Keratinocyte (primary cell): ENCODE measurements at places on chromosomes 5 and 9. TPM values are rescaled to one million over a fixed set of nuclear protein-coding genes. Genes with fewer than 3 reads are reported as not detected.

DNA sequence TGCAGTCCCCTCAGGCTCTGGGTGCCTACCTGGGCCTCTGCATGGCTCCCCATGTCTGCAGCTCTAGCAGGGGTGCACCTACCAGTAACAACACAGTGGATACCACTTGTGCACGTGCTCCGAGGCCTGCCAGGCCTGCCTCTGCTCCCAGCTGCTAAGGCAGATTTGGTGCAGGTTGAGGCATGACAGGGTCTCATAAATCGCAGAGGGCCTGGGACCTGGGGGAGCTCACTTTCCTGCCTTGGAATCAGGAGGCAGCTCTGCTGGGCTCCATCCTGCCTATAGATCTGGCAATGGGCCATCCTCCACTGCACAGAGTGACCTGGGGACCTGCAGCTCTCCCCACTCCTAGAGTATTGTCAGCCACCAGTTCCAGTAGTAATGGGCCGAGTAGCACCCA lies 121.9 kb upstream of the CXCL14 start:
- DNase-seq: no peak

Gene TPD52L3
- polyA plus RNA-seq: not detected in 3 replicates

DNA sequence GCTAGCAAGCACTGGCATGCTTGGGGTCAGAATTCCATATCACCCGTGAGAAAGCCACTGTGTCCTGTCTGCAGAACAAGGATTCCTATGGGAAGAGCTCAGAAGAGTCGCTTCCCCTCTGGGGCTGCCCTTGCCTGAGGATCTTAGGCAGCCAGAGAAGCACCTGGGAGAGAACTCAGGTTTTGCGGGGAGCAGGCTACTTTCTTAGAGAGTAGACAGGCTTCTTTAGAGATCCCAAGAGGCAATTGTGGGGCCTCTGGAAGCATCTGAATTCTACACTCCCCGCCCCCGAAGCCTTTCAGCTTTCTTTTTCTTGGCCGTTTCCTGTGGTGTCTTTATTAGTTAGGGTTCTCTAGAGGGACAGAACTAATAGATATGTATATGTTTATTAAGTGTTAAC lies 40.9 kb downstream of the PHF2 start:
- no peak for DNase-seq

Gene NIPAL4
- polyA plus RNA-seq: 8.2 to 12.6 TPM (median 10.3 TPM) in 3 replicates

Gene C9
- polyA plus RNA-seq: 0.04 TPM in 1 of 3 replicates, not detected in the others

Gene SHISAL2B
- not detected in 3 replicates for polyA plus RNA-seq

Gene WWC1
- polyA plus RNA-seq: 18.3 to 22.6 TPM (median 19.8 TPM) in 3 replicates

DNA sequence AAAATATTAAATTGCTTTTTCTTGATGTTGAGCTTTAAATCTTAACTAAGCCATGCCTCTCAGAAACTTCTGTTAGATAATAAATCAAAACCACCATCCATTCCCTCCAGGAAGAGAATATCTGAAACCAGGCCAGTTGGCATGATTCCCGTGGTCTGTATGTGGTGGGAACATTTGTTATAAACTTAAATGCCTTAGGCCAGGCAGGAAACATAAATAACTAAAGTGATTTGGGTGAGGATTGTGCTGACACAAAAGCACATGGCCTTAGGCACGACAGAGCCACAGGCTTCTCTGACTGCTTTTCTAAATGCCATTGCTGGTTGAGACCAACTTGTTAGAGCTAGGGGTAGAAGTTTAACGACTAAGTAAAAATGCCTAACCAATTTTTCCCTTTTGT lies 255.9 kb downstream of the GABRG2 start:
- no peak for DNase-seq

- no peak for DNase-seq
Measured at GRCh38 chr9:96524764-96525163, 74.8 kb downstream of the HABP4 start.

Gene PGM5
- 0.18 TPM in 1 of 3 replicates, not detected in the others for polyA plus RNA-seq

GRCh38 chr9:132383462-132383883 lies 23.2 kb downstream of the TTF1 start:
- DNase-seq: no peak

- DNase-seq: no peak
Measured at GRCh38 chr9:132742821-132743311, 72.6 kb downstream of the GTF3C4 start.

DNA sequence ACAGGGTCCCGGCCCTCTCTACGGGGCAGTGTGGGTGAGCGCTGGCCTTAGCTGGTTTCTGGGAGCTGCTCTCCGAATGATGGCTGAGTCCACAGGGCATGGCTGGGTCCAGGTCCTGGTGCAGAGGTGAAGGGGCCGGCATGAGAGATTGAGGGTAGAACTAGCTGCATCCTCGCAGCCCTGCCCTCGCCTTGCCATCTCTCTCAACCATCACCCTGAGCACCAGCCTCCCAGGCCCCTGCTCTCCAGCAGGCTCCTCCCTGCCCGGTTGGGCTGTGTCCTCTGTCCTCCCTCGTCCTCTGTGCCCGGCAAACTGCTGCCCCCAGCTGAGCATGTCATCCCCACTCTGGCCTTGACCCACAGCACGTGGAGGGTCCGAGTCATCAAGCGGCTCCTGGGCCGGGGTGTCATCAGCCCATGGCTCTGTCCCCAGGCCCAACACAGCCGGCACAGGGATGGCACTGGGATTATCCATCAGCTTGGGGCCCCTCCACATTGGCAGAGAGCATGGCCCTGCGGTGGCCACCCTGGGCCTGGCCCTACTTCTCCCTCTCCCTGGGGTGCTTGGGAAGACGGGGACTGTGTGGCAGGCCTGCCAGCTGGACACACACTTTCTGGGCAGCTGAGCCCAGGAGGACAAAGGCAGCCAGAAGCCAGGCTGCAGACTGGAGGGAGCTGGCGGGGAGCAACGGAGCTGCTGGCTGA lies 8.4 kb downstream of the FLT4 start:
- no peak for DNase-seq

Gene PDLIM4
- 38.3 to 81.8 TPM (median 79.3 TPM) in 3 replicates for polyA plus RNA-seq

GRCh38 chr9:94445863-94446262 lies 109.0 kb upstream of the PCAT7 start:
- DNase-seq: no peak

DNA sequence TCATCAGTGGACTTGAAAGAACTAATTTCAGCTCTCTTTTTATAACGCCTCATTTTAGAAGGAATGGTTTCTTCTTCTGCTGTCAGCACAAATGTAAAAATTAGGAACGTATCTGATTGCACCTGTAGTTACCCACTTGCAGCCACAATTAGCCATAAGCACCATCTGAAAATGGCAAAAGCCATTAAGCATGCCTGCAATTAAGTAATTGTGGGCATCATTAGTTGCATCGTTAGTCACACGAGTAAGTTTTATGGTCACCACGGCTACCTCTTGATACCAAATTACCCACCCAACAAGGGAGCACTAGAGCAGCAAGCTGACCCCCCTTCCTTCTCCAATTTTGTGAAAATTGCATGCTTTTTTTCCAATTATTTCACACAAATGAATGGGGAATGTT lies 25.8 kb upstream of the SLC44A1 start:
- DNase-seq: no peak

DNA sequence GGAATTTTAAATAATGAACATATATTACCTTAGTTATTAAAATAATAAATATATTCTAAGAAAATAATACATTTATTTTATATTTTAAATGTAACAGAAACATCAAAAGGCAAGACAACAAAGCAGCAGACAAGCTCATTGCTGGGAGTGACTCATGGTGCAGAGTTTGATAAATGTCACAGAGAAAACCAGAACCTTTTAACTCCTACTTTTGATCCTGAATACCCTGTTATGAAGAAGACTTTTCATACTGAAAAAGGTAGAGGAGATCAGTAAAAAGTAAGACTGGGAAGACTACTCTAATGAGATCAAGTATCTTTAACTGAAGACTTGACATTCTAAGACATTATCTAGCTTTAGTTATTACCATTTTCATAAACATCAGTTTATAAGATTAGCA lies 99.0 kb upstream of the GNA14 start:
- DNase-seq: no peak

DNA sequence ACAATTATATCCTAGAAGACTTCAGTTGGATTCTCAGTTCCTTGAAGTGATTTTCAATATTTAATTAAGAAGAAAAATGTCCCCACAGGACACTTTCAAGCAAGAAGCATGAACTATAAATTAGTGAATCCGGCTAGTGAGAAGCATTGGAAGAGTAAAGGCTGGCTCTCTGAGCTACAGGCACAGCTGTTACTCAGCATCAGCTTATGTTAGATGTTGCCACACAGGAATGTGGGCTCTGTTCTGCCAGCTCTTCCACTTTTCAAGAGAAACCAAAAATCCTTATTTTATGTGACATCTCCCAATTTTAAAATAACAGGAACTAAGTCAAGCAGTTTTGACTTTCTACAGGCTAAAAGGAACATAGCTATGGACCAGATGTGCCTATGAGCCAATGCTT lies 14.9 kb downstream of the ZNF474 start:
- DNase-seq: no peak

Gene TMEM215
- polyA plus RNA-seq: not detected in 3 replicates

DNA sequence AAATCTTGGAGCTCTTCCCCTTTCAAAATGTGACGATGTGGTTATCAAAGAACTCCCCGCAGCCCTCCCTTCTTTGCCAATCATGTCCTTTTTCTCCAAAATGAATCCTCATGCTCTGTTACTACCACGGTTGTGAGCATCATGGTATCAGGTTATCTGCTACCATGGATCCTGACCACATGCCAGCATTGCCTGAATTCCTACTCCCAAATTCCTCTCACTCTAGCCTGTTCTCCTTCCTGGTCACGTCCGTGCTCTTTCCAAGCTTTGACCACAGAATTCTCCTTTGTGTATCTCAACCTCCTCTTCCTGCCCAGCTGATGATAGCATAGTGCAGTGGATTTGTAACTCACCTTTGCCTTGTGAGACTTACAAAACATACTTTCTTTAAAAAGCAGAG lies 59.5 kb upstream of the FBXL7 start:
- no peak for DNase-seq

- DNase-seq: no peak
Measured at GRCh38 chr5:102481054-102481715, 17.6 kb downstream of the SLCO6A1 start.

DNA sequence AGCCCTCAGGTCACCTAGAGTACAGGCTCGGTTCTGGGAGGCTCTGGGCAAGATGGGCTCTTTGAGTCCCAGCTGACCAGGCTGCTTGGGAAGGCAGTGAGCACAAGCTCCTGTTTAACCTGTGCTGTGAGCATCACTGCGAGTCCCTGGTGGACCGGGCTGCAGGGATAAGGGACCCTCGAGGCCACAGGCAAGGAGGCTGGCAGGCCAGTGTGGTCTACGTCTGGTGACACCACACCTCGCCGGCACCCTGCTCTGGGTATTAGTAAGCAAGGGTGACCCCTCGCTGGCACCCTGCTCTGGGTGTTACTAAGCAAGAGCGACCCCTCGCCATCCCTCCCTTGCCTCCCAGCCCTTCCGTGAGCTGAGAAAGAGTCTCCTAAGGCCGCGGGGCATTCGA lies 125.9 kb upstream of the FOXD4L5 start:
- DNase-seq: no peak

Gene MAMDC2
- polyA plus RNA-seq: 1.3 to 8.2 TPM (median 4.2 TPM) in 3 replicates

GRCh38 chr9:112110094-112110776 lies 64.9 kb downstream of the SUSD1 start:
- peak; percentile 26 for DNase-seq

DNA sequence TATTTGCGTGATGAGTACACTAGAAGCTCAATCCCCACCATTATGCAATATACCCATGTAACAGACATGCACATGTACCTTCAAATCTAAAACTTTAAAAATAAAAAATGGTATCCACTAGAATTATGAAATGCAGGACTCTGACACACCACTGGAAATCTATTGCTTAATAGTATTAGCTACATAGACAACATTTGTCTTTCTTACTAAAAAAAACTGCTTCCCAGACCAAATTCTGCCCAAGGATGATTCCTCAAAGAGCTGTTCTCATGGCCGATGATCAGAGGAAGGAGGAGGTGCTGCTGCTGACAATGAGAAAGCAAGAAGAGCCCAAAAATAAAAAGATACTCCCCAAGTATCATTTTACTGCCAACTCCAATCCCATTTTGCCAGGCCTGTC lies 67.2 kb downstream of the TTC39B start:
- no peak for DNase-seq

DNA sequence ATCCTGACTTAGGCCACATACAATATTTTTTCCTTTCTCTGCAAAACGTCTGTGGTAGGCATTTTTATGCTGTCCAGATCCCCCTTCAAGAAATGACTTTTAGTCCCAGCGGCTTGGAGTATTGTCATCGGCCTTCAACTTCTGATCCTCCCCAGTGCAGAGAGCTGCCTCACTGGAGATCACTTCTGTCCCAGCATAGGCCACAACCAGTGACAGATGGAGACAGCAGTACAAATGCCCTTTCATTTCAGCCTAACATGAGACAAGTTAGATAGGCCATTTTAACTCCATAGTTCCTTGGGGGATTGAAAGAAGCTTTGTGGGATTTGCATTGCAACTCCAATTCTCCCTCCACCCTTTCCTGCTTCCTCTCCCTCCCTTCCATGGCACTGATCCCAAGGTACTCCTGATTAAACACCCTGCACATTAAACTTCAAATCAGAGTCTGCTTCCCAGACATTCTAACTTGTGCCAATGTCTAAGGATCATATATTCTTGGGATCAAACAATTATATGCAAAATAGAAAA lies 3.2 kb upstream of the MAMDC2 start:
- DNase-seq: no peak

Gene PCDHA9
- 0.01 TPM in 1 of 3 replicates, not detected in the others for polyA plus RNA-seq

DNA sequence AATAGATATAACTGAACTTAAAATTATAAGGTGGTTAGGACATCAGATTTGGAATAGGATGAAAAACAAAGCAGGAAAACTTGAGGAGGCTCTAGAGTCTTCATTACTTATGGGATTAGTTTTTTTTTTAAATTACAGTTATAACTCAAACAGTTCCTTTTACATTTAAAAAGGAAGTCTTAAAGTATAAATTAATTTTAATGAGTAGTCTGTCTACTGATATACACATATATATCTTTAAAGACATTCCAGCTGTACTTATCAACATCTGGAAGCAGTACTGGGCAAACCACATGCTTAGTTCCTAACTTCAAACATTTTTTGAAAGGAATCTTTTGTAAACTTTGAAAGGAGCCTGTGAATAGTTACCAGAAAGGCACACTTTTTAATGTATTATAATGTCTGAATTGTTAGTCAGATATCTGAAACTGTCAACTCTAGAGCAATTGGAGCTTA lies 6.0 kb downstream of the ACTBL2 start:
- no peak for DNase-seq
